ENCODE measurements at places on chromosomes 1 and 21. TPM values are rescaled to one million over a fixed set of nuclear protein-coding genes. Genes with fewer than 3 reads are reported as not detected.

PTCH2 gene
- total RNA-seq = 1.7 TPM

GRCh38 chr21:35953597-35953996 is 106.7 kb downstream of the SETD4 start:
- DNase-seq = no peak

- peak; percentile 30 for DNase-seq
Observed at GRCh38 chr1:61808968-61809367, 66.7 kb downstream of the PATJ start.

DNA sequence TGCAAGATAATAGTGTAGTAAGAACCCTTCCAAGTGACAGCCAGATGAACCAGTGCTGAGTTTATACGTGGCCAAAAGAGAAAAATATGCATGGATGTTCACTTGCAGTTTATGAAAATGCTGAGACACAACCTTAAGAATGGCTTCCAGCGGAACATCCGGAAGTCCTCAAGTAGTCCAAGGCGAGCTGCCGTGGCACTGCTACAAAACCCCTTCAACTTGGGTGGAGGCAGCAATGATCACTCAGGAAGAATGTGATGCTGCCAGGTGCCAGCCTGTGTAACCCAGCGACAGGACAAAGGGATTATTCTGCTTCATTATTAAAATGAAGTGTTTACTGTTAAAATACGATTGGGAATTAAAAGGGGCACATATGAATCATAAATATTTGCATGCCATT is 179.6 kb downstream of the RUNX1 start:
- DNase-seq = no peak

F3 gene
- 107 TPM for total RNA-seq

- no peak for DNase-seq
Observed at GRCh38 chr1:9990944-9991343, 6.1 kb upstream of the RBP7 start.

GRCh38 chr1:221724931-221725605 is 16.8 kb downstream of the DUSP10 start:
- DNase-seq = no peak

OR2W3 gene
- total RNA-seq = 1.1 TPM

GRCh38 chr1:218163371-218163770 is 121.7 kb upstream of the RRP15 start:
- peak; percentile 8 for DNase-seq

LRRC7 gene
- total RNA-seq = 6.1 TPM

GRCh38 chr1:207239874-207240273 is 81.6 kb upstream of the CD55 start:
- DNase-seq = peak; percentile 35

DNA sequence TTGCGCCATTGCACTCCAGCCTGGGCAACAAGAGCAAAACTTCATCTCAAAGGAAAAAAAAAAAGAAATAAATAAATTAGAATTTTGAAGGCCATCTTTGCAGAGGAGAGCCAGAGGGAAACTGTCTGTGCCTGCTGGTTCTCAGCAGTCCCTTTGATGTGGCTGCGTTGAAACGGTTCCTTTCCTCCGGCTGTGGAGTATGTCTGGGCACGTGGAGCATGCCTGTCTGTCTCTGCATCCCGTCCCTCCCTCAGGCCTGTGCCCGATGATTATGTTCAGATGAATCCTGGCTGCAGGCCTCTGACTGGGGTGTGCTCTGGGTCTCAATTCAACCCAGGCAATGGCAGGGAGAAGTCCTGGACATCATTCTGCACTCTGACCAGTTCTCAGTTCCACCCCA is 33.4 kb downstream of the KIAA1614 start:
- no peak for DNase-seq

CD1D gene
- total RNA-seq = 3.7 TPM

DNA sequence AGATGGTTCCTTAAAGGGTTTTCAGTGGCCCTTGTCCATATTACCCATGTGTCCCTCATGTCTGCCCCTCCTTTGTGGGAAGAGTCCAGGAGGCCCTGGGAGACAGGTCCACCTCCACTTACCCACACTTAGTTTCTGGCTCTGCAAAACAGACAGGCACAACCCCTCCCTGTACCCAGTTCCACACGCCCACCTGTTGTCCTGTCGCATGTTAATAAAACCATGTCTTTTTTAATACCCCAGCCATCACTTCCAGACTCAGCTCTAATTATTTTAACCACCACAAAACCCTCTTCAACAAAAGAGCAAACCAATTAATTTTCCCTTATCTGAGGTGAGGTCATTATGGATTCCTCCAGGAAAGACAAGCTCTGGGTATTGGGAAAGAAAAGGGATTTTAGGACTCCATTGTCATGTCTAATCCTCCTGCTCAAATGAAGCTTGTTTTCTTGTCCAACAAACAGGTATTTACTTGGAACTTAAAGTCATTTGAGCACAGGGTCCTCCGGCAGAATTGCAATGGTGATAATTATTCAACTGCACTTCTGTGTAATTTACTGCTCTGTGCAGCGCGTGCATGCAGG is 68.9 kb downstream of the CCDC185 start:
- no peak for DNase-seq

- no peak for DNase-seq
Observed at GRCh38 chr1:147626739-147627138, 43.6 kb downstream of the ACP6 start.

BRDT gene
- not detected for total RNA-seq

DNA sequence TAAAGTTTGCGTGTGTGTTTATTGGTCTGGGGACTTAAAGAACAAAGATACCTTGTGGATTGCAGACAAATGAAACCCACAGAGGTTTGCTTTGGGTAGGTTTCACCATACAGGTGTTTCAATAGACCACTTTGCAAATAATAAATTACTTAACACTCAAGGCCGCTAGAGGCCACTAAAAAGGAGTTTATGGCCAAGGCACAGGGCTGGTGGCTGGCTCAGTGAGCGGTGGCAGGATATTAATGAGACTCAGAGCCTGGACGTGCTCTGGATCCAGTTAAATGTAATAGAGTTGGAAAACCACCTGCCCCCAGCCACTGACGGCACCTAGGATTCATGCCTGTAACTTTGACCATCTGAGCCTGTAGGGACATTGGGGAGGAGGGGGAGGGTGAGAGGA is 44.5 kb downstream of the LRRC38 start:
- DNase-seq = no peak

DNA sequence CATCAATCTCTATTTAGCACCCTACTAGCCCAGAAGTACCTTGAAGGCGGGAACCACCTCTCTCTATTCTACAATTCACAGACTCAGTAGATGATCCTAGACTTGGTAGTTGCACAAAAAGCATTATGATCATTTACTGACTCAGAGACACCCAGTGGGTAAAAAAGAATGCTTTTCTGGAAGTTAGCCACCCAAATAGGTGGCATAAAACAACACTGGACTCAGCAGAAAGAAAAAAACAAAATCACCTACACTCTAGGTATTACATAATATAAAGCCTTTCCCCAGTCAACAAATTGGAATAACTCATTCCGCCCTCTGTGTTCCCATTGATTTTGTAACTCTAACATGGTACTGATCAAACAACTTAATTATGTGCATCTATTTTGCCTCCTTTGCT is 126.3 kb downstream of the PTPN14 start:
- DNase-seq = no peak

GRCh38 chr1:197695961-197696360 is 79.3 kb downstream of the DENND1B start:
- no peak for DNase-seq

DNA sequence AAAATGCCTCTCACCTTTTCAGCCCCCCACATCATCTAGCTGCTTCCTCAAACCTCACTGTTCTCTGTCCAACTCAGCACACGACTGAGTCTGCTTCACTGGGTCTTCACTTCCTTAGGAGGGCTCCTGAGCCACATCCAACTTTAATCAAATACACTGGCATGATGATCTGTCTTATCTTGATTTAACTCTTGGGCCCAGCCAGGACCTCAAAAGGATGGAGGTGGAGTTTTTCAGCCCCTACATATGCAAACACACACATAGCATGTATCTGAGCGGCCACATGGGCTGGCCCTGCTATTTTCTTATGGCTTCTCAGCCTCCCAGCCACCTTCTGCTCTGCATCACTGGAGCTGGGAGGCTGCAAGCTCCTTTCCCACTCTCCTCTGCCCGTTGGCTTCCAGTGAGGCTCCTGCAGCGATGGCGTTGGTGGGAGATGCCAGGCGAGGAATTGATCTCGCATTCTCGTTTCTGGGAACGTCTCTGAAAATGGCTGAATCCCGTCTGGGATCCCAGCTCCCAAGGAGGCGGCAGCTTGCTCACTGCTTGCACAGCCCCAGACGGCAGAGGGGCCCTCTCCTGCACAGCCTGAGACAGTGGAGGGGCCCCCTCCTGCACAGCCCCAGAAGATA is 1.8 kb upstream of the PRXL2B start:
- no peak for DNase-seq

- no peak for DNase-seq
Observed at GRCh38 chr1:8134546-8135235, 108.6 kb upstream of the ERRFI1 start.

GRCh38 chr1:31122741-31123140 is 57.2 kb upstream of the PUM1 start:
- DNase-seq = peak; percentile 19

NPL gene
- total RNA-seq = 116 TPM

GRCh38 chr1:172246521-172247390 is 173.7 kb upstream of the C1orf105 start:
- no peak for DNase-seq

- no peak for DNase-seq
Observed at GRCh38 chr1:214550857-214551435, 456 bp downstream of the PTPN14 start.

Data from lung (tissue), 17 donors.